ENCODE measurements at places on chromosomes 2 and 18.

DNA sequence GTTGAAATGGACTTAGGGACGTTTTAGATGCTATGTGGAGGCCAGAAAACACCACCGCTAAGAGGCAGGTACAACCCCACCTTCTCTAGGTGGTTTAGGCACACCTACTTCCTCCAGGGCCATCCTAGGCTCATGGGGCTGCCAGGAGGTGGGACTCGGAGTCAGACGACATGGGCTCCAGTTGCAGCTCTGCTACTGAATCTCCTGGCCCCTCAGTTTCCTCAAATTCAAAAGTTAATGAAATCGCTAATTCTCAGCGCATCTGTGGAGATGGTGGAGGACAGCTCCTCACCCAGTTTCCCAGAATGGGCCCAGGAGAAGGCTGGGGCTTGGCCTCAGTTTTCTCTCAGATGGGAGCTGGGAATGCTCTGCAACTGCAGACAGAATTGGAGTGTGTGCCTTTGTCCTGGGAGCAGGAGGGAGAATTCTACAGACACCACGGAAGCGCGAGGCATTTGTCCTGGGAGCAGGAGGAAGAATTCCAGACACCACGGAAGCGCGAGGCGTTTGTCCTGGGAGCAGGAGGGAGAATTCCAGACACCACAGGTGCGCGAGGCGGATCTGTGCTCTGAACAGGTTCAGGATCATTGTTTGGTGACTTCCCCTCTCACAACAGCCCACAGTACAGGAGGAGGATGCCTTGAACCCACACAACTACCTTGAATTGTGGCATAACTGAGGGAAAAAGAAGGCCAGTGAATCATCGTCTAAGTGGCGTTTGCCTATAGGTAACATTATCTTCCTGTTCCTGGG lies 103.7 kb upstream of the PXDN start:
- no peak for DNase-seq

DNA sequence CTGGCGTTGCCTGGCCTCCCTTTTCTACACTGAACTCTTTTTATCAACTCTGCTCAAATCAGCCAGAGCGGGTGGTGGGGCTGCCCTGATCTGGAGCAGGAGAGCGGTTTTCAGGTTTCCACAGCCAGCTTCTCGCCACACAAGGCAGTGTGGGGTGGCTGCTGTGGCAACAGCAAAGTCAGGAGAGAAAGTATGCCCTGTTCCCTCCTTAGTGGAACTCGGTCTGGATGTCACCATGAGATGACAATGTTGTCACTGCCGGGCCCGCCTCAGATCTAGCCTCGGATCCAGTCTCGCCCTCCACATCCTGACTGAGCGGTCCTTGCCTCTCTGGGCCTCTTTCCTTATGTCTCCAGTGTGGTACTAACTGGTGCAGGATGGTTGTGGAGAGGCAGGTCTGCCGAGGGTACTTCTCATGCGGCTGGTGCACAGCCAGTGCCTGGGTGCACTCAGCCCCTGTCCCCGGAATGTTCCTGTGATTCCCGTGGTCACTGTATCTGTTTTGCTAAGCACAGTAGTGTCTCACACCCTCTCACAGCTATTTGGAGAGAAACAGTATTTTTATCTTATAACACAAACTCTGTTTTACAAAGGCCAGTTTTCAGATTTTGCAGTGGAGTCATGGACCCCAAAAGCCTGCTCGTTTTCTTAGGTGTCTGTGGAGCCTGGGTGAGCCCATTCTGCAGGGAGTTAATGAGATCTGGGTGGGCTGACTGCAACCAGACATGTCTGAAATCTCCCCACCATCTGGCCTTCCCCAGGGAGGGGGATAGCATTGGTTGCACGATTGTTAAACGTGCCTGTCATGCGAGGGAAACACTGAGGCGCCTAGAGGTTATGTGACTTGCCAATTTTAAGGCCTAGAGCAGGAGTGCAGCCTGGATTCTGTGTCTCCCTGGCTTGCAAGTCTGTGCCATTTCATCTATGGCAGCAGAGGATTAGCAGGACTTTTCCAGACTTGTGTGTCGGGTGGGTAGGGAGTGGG lies 261.1 kb upstream of the AGAP1 start:
- no peak for DNase-seq

DNA sequence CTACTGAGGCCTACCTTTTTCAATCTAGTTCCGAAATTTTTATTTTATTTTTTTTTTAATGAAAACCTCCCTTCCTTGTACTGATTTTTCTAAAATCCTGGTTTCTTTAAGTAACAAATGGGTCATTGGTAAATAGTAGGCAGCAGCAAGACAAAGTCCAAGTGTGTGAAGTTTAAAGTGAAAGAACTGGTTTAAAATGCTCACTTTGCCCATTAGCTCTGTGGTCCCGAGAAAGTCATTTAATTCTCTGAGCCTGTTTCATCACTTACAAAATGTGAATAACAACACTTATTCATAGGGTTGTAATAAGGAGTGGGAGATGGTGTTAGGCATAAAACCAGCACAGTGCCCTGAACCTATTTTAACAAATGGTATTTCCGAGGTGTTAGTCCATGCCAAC lies 426.2 kb downstream of the ERBB4 start:
- DNase-seq, result no peak

DNA sequence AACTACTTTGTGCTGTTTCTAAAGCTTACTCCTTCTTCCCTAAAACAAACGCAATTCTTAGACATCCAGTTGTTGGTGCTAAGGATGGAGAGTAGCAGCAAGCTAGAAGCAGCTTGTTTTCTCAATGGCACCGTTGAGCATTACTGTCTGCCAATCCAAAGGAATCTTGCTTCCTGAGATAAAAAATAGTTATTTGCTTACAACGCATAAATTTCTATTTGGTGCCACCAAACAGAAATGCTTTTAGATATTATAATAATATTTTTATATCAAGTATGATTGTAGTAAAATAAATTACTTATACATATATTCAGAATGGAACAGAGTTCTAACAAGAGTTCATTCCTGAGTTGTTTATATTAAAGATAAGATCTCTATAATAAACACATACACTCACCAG lies 434.7 kb downstream of the CPS1 start:
- DNase-seq, result no peak

- no peak for DNase-seq
These were observed 101.6 kb downstream of the PTGR3 start for GRCh38 chr18:75107196-75107930.

GRCh38 chr18:79720359-79720733 lies 40.7 kb downstream of the CTDP1 start:
- DNase-seq, result no peak

DNA sequence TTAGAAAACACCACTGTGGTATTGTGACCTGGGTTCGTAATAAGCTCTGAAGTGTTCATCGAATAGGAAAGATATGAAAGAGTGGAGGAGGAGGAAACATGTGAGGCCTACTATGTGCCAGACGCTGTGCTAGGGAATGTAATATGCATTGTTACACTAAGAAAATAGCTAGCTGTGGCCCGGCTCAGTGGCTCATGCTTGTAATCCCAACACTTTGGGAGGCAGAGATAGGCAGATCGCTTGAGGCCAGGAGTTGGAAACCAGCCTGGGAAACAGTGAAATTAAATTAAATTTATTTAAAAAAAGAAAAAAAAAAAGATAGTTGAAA lies 49.2 kb upstream of the ZNF397 start:
- DNase-seq, result no peak

- no peak for DNase-seq
These were observed 50.6 kb downstream of the DPYSL5 start for GRCh38 chr2:26898480-26899078.

GRCh38 chr2:142308744-142309143 lies 177.9 kb upstream of the LRP1B start:
- DNase-seq, result no peak

DNA sequence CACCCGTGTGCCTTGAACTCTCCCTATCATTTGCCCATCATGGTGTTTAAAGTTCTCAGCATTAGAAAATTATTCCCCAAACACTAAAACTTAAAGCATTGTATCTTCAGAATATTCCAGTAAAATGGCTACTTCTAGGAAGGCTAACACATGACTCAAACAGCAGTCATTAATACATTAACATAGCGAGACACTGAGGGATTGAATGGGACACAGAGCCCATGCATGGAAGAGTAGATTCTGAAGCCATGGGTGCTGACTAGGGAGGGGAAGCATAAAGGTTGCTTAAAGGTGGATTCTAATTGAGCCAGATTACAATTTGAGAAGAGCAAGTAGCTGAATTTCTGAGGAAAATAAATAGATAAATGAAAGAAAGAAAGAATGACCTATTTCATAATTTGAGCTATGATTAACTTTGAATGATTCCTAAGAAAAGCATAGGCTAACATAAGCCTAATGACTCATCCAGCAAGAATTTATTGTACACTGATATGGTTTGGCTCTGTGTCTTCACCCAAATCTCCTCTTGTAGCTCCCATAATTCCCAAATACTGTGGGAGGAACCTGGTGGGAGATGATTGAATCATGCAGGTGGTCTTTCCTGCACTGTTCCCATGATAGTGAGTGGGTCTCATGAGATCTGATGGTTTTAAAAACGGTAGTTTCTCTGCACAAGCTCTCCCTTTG lies 79.8 kb upstream of the PIK3C3 start:
- no peak for DNase-seq

- DNase-seq, result peak; percentile 24
These were observed at the start of gene FKBP1B for GRCh38 chr2:24049485-24050021. FKBP1B (plus strand) TSS chr2:24049741; CDS start chr2:24049850, 109 bp downstream.

DNA sequence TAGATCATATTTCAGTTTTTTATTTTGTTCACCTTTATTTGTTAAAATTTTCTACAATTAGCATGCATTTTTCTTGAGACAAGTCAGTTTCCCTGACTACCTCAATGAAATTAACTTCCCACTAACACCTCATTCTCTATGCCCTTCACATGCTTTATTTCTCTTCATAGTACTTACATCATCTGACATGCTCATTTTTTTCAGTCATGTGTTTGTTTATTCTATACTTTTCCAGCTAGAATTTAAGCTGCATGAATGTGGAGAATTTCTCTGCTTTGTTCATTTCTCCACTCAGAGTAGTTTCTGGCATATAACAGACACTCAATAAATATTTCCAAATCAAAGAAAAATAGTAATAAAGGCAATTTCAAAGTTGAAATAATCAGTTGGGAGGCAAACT lies 78.9 kb upstream of the SCN7A start:
- no peak for DNase-seq

GRCh38 chr2:58502931-58503330 lies 261.8 kb upstream of the FANCL start:
- DNase-seq, result no peak

- DNase-seq, result no peak
These were observed 164.8 kb upstream of the STK17B start for GRCh38 chr2:196336207-196336606.

GRCh38 chr2:222938327-222938726 lies 77.5 kb downstream of the ACSL3 start:
- DNase-seq, result no peak

- DNase-seq, result no peak
These were observed 7.7 kb downstream of the ZBTB14 start for GRCh38 chr18:5287854-5288253.

GRCh38 chr2:65518751-65519150 lies 86.4 kb upstream of the SPRED2 start:
- no peak for DNase-seq

GRCh38 chr18:59878644-59879043 lies 21.2 kb upstream of the PMAIP1 start:
- no peak for DNase-seq

DNA sequence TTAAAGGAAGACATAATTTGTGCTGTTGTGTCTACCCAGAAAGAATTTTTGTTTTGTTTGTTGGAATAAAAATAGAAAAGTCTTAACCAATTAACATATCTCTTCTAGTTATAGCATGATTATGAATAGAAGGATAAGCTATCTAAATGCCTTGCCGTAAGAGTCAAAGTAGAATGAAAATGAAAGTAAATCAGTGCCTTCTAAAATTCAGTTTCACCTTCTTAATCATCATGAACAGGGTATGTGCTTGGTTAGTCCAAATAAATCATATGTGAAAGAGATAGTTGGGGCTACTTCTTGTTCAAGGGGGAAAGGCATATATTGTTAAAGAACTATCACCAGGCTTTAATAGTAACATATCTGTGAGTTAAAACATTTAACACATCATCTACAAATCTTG lies 91.5 kb downstream of the GULP1 start:
- no peak for DNase-seq

Measured in SW 1271 (cell line).